Activated T-helper 17 cell treated with anti-CD3 and anti-CD28 coated beads, Interleukin-2, amount 50 U/mL, for 72 hours (primary cell): ENCODE measurements at places on chromosomes 2 and 18. TPM values are rescaled to one million over a fixed set of nuclear protein-coding genes. Genes with fewer than 3 reads are reported as not detected.
A peak's percentile ranks its signal among the peaks of the same experiment; 100 is the strongest.

Gene DSG3
- not detected for total RNA-seq

Gene IL36B
- total RNA-seq = not detected

DNA sequence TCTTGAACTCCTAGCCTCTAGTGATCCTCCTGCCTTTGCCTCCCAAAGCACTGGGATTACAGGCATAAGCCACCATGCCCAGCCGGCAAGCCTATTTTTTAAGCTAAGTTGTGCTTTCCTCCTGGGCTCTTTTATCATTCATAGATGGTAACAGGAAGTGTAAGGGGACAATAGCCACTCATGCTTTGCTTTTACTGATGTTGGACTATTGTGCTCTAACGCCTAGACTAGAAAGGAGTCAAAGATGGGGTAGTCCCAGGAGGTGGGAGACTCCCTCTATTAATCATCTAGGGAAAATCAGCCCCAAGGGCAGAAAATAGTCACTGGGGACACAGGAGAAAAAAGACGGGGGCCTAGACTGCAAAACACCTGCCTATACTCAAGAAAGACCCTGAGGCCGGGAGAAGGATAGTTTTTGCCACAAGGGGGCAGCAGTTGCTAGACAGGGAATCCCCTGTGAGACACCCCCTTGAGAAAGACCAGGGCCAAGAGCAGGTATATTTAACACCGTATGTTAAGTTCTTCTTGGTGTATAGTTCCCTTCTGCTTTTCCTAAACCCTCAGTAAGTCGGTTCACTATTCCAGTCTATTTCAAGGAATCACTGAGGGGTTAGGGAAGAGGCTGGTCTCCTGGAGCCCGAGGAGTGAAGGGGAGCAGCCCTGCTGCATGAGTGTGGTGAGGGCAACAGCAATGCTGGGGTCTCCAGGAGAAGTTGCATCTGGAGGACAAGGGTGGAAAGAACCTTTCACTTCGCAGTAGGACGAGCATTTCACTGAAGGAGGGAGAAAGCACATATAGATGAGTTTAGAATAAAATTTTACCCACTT lies 2.1 kb upstream of the CXCR1 start:
- H3K4me3 ChIP-seq = no peak overlapping the region
- no peak overlapping the region for H3K27ac ChIP-seq
- peaks cover 5% of the 10 kb centered on the region for H3K27me3 ChIP-seq
- H3K4me1 ChIP-seq = peaks cover 9% of the 10 kb centered on the region
- no peaks in the 10 kb centered on the region for H3K36me3 ChIP-seq

GRCh38 chr2:46722142-46722541 lies 193.5 kb downstream of the MCFD2 start:
- H3K4me3 ChIP-seq = no peak overlapping the region
- H3K27ac ChIP-seq = no peak overlapping the region
- H3K27me3 ChIP-seq = no peaks in the 10 kb centered on the region
- H3K4me1 ChIP-seq = peaks cover 53% of the 10 kb centered on the region

- no peak overlapping the region for H3K4me3 ChIP-seq
- no peaks in the 10 kb centered on the region for H3K36me3 ChIP-seq
- H3K27me3 ChIP-seq = peaks cover 3% of the 10 kb centered on the region
- H3K27ac ChIP-seq = no peak overlapping the region
- peak; percentile 47 for ATAC-seq
Observed at GRCh38 chr2:182240862-182241371, 185.9 kb downstream of the PDE1A start.
